Smooth muscle cell of trachea (primary cell): ENCODE measurements at places on chromosomes 13 and 19. TPM values are rescaled to one million over a fixed set of nuclear protein-coding genes. Genes with fewer than 3 reads are reported as not detected.

The SLITRK6 gene
- 0.83 and 1.5 TPM in 2 replicates for total RNA-seq

The ATP4B gene
- total RNA-seq: 0.17 TPM in 1 of 2 replicates, not detected in the other

The SERP2 gene
- total RNA-seq: 8.3 and 10.1 TPM in 2 replicates

The CD70 gene
- total RNA-seq: not detected in 2 replicates

The HRC gene
- total RNA-seq: not detected in 2 replicates

The ERFL gene
- under 0.01 TPM in 1 of 2 replicates, not detected in the other for total RNA-seq

The ZNF813 gene
- 3.1 and 3.5 TPM in 2 replicates for total RNA-seq

The ZGLP1 gene
- total RNA-seq: 0.29 and 0.50 TPM in 2 replicates
